ENCODE measurements at places on chromosomes 2 and 18.

DNA sequence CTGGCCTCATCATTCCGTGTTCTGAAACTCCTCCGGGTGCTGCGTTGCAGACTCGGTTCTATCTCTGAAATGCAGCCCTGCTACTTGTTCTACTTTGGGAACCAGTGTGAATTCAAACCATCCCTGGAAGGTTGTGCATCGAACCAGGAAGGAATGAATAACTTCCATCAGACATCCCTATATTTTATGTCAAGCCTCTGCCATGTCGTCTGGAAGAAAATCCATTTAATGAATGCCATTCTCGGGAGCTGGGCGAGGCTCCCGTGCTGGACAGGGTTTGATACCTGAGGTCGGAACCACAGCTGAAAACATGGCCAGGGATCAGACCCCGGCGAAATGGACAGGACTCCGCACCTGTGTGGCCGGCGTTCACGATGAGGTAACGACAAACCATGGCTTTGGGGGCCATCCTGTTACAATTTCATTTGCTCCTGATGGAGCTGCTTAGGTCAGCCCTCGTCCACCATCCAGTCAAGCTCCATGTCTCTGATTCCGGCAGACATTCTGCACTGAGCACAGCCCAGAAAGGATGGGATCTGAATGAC, 821.6 kb downstream of the GALR1 start:
- no peak for DNase-seq

GRCh38 chr2:100243631-100244030, 78.7 kb downstream of the LONRF2 start:
- DNase-seq, result no peak

DNA sequence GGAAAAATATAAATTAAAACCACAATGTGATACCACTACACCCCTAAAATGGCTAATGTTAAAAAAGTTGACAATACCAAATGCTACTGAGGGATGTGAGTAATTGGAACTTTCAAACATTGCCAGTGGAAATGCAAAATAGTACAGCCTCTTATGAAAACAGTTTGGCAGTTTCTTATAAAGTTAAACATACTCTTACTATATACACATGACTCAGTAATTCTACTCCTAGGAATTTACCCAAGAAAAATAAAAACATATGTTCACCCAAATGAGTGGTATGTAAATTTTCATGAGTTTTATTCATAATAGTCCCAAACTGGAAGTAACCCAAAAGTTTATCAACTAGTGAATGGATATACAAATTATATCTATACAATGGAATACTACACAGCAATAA, 228.0 kb downstream of the CYP26B1 start:
- no peak for DNase-seq

DNA sequence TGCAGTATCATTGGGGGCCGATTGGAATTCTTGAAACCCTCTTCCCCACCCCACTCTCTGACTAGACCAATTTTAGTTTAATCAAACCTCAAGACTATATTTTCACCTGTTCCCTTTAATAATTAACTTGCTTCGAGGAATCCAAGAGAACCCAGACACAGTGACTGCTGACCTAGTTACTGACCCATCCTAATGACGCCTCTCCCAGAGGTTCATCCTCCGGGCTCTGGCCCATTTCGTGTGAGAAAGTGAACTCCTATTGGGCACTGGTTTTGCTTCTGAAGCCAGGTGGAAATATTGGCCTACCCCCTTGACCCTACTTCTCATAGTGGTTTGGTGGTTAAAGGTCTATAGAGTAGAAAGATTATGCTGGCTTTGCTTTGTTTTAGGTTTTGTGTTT, 39.9 kb downstream of the RPL37A start:
- DNase-seq, result no peak

DNA sequence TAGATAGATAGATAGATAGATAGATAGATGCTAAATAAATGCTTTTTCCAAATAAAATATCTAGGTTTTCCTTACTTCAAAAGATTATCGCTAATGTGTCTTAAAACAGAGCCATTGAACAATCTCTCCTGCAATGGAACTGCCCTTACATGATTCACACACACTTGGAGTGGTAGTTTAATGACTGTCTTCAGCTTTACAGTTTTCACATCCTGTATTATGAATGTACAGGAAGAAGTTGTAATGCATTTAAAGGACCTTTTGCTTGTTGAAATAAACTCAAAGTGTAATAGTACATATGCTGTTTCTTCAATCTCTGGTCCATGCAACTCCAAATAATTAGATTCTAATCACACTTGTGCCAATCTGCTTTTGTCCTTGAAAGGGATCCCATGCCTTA, 797.6 kb upstream of the CDH2 start:
- DNase-seq, result no peak

DNA sequence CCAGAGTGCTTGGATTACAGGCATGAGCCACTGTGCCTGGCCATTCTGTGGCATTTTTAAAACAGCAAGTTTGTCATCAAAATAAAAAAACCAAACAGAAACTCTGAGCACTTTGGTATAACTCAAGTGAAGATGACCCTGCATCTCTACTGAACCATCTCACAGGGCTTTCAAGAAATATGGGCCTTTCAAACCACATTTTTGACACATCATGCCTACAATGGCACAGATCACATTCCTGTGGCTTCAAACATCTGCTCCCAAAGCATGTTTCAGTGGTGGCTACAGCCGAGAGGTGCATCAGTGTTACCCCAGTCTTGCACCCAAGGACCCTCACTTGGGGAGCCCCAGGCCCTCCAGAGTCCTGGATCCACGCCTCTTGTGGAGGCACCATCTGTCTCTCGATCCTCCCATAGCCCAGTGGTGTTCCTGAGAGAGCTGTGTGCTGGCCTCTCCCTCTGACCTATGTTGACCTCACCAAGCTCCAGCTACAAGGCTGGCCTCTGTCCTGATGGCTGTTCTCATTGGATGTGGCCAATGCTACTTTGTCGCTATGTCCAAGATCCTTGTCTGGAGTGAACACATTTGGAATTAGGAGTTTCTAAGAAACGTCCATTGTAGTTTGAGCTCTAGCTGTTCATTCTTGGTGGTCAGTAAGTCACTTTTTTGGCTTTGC, 55.2 kb upstream of the RALBP1 start:
- DNase-seq, result no peak

GRCh38 chr2:38835015-38835601, 40.6 kb downstream of the DHX57 start:
- DNase-seq, result no peak

DNA sequence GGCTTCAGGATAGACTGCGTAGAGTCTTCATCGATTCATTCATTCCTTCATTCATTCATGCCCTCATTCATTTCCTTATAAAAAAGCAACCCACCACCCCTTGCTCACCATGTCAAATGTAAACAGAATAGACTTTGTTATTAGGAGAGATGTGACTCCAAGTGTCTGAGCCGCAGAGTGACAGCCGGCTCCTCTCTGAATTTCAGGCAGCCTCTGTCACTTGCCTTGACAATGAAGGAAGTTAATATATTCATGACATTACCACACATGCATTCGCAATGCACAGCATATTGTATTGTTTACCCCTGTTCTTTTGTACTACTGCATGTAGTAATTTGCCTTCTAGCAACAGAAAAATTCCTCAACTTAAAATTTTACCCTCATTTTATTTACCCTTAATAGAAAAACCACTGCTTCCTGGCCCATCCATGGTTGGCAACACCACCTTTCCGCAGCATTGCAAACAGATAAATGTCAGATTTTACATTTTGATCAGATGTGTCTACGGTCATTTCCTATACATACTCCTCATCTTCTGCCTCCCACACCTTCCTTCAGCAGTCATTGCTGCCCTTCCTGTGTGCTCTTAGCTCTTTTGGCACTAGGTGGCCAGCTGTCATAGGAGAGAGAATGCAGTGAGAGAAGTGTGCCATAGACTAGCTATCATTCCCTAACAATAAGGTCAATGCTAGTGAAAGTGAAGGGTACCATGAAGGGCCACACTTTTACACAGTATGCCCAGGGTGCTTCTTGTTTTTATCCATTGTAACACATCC, 1090.8 kb downstream of the BCL11A start:
- no peak for DNase-seq

DNA sequence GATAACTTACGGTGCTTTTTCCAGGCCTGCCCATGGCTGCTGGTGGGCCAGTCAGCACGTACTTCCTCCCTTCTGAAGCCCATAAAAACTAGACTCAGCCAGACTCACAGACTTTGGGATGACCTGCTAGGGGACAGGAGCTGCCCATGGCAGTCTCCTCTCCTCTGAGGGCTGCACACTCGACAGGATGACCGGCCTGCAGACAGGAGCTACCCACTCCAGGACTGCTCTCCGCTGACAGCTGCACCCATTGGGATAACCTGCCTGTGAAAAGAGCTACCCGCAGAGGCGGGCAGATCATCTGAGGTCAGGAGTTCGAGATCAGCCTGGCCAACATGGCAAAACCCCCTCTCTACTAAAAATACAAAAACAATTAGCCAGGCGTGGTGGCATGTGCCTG, 75.4 kb downstream of the EPB41L3 start:
- no peak for DNase-seq

GRCh38 chr2:31996571-31997150, 14.1 kb downstream of the MEMO1 start:
- DNase-seq, result no peak

DNA sequence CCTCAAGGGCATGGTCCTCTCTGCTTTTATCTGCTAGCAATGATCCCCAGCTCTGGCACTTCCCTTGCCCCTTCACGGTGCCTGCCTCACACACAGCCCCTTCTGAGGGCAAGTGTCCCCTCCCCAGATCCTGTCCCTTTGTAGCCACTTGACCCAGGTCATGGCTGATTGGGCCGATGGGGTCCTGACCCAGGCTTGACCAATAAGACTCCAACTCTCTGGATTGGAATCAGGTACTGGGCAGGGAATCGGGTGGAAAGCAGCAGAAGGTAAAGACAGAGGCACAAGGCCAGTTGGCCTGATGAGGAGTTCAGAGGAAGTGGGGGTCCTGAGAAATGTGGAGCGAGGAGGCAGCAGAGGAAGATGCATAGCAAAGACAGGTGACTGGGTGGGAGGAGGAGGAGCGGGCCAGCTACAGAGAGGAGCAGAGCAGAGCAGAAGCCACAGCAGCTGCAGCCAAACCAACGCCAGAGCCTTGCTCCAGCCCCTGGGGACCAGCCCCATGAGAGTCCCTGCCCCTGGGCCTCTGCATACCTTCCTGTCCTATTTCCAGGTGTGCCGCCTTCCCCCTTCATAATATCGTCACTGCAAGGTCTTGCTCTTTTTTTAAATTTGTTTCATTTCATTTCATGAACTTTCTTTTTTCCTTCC, 39.1 kb downstream of the CAPN13 start:
- DNase-seq, result no peak

Data from activated effector memory CD4-positive, alpha-beta T cell treated with anti-CD3 and anti-CD28 coated beads, Interleukin-2, amount 50 U/mL, for 16 hours (primary cell).